ENCODE measurements at places on chromosomes 12 and 14. TPM values are rescaled to one million over a fixed set of nuclear protein-coding genes. Genes with fewer than 3 reads are reported as not detected.

FOXN4 gene
- not detected for total RNA-seq

DNA sequence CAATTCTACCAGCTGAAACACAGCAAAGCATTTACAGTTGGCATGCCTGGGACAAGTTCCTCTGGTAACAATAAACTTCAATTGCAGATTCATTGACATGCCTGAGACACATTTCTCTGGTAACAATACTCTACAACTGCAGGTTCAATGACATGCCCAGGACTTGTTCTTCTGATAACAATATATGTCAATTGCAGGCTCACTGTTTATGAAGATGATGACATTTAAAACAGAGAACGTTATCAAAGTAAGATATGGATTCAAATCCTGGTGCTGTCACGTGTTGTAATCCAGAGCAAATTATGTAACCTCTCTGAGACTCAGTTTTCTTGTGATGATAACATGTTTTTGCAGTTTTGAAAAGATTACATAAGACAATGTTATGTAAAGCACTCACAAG is 20.5 kb downstream of the KITLG start:
- DNase-seq: no peak

DNA sequence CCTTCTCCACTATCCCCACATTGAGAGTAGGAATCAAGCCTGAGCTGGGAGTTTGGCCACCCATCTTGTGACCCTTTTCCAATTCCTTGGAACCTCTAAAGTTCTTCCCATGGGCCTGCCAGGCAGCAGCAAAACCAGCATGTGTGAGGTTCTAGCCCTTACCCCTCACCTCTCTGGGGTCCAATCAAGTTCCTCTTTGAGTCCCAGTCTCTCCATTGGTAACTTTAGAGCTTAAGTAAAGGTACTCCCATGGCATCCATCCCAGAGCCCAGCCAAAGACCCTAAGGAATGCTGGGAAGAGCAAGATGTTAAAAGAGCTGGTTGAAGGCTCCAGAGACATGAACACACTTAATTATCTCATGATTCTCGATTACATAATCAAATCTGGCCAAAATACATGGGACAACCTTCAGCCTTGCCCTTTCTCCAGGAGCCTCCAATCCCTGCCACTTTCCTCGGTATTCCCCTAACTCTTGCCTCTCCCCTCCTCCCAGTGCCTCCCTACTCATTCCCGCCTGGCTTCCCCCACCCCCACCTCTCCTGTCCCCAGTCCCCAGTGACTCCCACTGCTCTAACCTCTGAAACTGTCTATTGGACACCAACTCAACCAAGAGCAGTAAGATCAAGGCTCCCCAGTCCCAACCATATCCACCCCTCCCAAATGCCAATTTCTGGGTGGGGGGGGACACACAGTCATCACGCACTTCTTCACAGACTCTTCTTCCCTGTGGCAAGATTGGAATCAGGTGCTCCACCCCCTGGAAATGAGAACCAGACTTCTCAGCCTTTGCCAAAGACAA is 4.8 kb upstream of the TNS2 start:
- no peak for DNase-seq

DNA sequence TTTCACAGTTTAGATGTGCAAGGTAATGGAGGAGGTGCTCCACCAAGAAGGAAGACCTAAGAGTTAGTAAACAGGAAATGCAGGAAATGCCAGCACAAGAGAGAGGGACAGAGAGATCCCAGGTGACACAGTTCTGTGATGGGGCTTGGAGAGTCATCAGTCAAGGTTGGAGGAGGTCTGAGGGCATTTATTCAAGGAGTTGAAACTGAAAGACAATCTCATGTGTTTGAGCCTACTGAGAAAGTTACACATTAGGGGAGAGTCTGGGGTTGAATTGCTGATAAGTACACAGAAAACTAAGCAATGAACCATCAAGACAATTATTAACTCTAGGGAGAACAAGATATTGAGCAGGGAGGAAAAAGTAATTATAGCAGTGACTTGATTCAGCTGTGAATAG is 138.5 kb downstream of the ANO6 start:
- no peak for DNase-seq

- no peak for DNase-seq
Measured at GRCh38 chr14:63467440-63468072, 75.6 kb downstream of the PPP2R5E start.

DNA sequence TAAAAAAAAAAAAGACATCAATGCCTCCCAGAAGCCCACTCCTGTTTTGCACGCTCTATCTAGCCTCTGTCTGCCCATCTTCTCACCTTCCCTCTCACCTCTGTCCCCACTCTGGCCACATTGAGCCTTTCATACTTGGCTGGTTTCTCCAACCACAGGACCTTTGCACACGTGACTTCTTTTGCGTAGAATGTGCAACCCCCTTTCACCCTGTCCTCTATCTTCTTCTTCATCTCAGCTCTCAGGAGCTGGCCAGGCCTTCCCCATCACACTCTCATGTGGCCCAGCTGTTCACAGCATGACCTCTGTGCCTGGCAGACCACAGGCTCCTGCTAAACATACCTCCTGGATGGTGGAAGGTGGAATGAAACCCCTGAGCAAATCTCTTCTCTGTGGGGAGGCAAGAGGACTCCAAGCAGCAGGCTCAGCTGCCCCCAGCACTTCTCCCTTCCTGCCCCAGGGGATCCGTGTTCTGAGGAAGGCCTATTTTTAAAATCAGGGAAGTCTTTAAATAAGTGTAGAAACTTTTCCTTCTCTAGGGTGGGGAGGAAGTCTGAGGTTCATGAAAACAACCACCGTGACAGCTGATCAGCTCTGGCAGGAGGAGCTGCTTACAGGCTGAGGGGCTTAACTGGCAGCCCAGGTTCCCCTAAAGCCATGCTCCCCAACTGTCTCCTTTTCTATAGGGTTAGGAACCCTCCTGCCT is 11.6 kb downstream of the HVCN1 start:
- DNase-seq: no peak

All from pulmonary artery endothelial cell (primary cell).